ENCODE measurements at places on chromosomes 2 and 18.

GRCh38 chr2:193965263-193965662 lies 1691.8 kb upstream of the SLC39A10 start:
- DNase-seq = no peak

- DNase-seq = no peak
These were observed 64.5 kb downstream of the ZNF532 start for GRCh38 chr18:58929206-58929605.

GRCh38 chr18:59871711-59872362 lies 28.0 kb upstream of the PMAIP1 start:
- no peak for DNase-seq

GRCh38 chr2:37802211-37802752 lies 122.8 kb upstream of the RMDN2 start:
- DNase-seq = no peak

- DNase-seq = no peak
These were observed 2.2 kb downstream of the ST3GAL5 start for GRCh38 chr2:85886590-85886989.

- DNase-seq = no peak
These were observed 44.9 kb upstream of the ASB18 start for GRCh38 chr2:236308855-236309668.

GRCh38 chr2:16729335-16729734 lies 63.7 kb upstream of the CYRIA start:
- DNase-seq = no peak

DNA sequence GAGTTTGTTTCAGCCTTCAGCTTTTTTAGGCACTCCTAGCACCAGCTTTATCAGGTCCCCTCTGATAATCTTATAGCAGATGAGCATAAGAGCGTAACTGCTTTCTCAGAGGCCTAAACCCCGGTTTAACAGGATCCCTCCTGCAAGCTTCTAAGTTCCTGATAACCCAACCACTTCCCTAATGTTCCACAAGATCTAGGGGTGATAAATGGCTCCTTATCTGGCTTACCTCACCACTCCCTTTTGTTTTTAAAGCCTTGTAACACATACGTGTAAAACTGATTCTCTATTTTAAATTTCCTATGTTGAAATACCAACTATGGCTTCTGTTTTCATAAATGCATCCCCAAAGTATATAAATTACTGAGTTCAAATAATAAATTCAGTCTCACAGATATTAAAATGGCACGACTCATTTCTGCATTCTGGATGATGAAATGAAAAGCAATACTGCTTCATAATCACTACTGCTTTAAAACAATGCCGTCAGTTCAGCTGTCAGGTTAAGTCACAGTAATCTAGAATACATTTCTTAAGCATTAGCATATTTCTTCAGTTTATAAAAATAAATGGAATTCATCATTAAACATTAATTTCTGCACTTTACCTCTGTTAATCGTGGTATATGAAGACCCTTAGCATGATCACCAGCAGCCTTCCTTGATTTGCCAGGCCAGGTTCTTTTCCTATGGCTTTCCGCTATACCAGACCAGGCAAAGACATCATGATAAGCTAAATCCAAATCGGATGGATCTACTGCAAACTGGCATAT lies 126.3 kb downstream of the C2orf74 start:
- DNase-seq = no peak

GRCh38 chr2:160876765-160877164 lies 283.5 kb upstream of the TANK start:
- DNase-seq = no peak

DNA sequence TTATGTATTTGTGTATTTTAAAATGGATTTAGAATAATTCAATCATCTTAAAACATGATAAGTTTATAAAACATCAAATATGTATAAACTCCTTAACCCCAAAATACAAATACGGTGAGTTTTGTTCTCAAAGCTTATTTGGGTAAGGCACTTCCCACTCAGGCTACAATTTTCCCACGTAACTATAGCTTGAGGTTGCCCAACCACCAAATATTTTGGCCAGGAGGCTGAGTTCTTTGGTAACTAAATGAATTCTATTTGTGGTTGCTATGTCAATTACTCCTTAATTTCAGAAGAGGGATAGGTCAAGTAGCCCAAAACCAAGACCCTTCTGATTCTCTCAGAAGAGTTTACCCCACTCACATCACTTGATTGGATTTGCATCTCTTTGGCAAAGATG lies 70.4 kb downstream of the MYL12B start:
- no peak for DNase-seq

- no peak for DNase-seq
These were observed 224.1 kb upstream of the PARD3B start for GRCh38 chr2:204321027-204321800.

GRCh38 chr18:32310101-32310500 lies 120.3 kb downstream of the MEP1B start:
- no peak for DNase-seq

GRCh38 chr2:80592106-80592505 lies 287.6 kb upstream of the LRRTM1 start:
- no peak for DNase-seq

DNA sequence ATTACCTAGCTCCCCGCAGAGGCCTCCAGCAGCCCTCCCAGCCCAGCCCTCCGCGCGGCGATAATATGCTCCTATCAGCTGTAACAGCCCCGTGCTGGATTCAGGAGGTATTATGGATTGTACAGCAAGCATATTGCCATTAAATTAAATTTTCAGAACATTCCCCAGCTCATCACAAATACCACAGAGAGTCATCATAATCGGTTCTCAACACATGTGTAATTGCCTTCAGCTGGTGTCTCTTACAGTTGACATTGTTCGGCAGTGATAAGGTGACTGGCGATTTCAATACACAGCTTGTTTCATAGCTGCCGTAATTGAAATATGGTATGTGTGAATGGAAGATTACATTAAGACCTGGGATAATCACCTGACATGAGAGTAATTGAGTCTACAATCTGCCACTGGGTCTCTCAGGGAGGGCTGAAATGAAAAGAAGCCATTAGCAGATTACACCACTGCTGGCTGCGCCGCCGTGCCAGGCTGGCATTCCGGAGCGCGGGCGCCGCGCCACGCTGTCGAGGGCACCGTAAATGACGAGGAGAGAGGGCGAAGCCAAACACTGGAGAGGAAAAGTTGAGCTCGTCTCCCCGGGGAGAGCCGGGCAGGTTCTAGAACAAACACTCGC lies 549.4 kb upstream of the SALL3 start:
- DNase-seq = no peak

- DNase-seq = no peak
These were observed 137.9 kb upstream of the PARD3B start for GRCh38 chr2:204407204-204408014.

GRCh38 chr2:229910832-229911412 lies 10.9 kb downstream of the TRIP12 start:
- no peak for DNase-seq

- DNase-seq = no peak
These were observed 272.8 kb downstream of the CYRIA start for GRCh38 chr2:16392647-16393499.

- DNase-seq = no peak
These were observed 17.4 kb downstream of the PLEKHB2 start for GRCh38 chr2:131122496-131122895.

- DNase-seq = no peak
These were observed 54.1 kb downstream of the HDAC4 start for GRCh38 chr2:239346676-239347075.

- no peak for DNase-seq
These were observed 44.9 kb downstream of the SOCS6 start for GRCh38 chr18:70333757-70334156.

DNA sequence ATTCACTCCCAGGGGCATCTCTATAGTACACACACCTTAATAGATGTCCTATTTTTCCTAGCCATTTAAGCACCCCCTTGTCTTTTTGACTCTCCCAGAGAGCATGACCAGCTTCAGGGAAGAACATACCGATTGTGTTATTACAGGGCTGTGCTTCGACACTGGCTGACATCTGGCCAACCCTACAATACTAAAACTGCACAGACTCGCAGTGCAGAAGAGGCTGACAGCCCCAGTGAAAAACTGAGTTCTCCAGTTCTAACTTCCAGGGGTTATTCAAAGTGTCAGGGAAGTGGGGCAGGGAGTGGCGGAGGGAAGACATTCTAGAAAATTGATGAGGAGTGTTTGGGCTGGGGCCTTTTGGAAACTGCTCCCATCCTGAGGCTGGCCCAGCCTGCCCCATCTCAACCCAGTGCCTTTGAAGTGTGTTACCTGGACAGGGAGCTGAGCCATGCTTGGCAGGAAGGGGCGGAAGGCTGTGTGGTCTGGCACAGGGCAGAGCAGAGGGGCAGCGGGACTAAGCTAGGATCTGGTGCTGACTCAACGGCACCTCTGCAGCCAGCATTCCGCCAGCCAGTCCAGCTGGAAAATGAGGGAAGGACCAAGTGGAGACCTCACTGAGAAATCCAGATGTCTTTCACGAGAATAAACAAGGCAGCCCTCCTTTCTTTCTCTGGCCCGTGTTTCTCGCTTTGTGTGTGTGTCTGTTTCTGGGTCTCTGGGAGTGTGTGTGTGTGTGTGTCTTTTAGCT lies 15.4 kb upstream of the IGFBP5 start:
- no peak for DNase-seq

DNA sequence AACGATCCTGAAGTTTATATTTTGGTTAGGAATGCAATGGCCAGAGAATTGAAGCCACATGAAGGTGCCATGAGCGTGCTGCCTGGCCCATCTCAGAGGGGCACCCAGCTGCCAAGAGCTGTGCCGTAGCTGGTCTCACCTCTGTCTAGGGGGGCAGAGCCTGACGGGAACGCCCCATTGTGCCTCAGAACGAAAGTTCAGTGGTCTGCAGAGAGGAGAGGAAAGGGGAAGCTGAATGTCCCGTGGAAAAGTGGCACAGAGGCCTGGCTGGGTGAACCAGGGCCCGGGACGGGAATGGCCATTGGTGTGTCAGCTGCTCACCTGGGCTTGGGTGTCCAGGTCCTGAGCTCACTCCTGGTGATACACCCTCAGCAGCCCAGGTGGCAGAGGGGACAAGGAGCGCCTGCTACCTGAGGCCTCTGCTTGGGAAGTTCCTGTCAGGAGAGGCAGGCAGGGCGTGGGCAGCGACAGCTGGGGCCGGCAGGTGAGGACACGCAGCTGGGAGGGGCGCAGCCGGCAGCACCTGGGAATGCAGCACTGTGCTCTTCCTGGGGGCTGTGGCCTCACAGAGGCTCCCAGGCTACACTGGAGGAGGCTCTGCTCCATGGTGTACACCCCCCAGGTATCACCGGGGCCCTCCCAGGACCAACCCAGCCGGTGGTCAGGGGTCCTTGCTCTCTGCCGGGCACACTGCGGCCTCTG lies 67.3 kb downstream of the PARD6G start:
- DNase-seq = no peak

- no peak for DNase-seq
These were observed 49.1 kb downstream of the COBLL1 start for GRCh38 chr2:164792316-164793170.

- DNase-seq = no peak
These were observed 176.2 kb downstream of the BCL2 start for GRCh38 chr18:63143330-63143771.

GRCh38 chr2:240512666-240513535 lies 44.9 kb downstream of the ANKMY1 start:
- no peak for DNase-seq

DNA sequence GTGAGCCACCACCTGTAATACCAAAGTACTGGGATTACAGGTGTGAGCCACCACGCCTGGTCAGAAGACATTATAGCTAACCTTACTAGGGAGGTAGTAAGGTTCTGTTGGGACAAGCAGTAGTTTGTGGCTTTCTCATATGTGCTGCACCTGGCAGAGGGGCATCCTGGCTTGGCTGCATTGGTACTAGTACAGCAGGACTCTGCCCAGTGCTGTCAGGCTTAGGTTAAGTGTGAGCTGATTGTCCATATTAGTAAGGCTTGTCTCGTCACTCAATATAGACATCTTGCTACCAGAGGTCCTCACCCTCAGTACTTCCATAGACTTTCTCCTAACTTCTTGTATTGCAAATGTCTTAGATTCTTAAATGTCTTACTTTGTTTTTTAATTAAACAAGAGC lies 96.1 kb downstream of the ASAP2 start:
- DNase-seq = no peak
